Activated CD4-positive, alpha-beta T cell treated with anti-CD3 and anti-CD28 coated beads, Interleukin-2, amount 10 ng/mL, durations not matched to agents 24 days and 14 days (primary cell): ENCODE measurements at places on chromosomes 2 and 18. TPM values are rescaled to one million over a fixed set of nuclear protein-coding genes. Genes with fewer than 3 reads are reported as not detected.

Gene CCDC102B
- total RNA-seq, result 0.58 and 1.1 TPM in 2 replicates

Gene ALKAL2
- 0.28 and 0.33 TPM in 2 replicates for total RNA-seq

Gene IL36A
- total RNA-seq, result 0.23 TPM in 1 of 2 replicates, not detected in the other

Gene PCARE
- not detected in 2 replicates for total RNA-seq

Gene ZAP70
- 240 and 242 TPM in 2 replicates for total RNA-seq

Gene SERPINB11
- total RNA-seq, result not detected in 2 replicates

Gene SKA1
- 20.0 and 22.1 TPM in 2 replicates for total RNA-seq

Gene GAD1
- 10.8 and 13.3 TPM in 2 replicates for total RNA-seq

Gene LONRF2
- 0.23 and 0.28 TPM in 2 replicates for total RNA-seq

Gene DLX1
- not detected in 2 replicates for total RNA-seq
